ELR (cell line): ENCODE measurements at places on chromosomes 4 and X.

GRCh38 chr4:48939785-48940184 lies 33.2 kb upstream of the OCIAD2 start:
- DNase-seq = peak; percentile 87

DNA sequence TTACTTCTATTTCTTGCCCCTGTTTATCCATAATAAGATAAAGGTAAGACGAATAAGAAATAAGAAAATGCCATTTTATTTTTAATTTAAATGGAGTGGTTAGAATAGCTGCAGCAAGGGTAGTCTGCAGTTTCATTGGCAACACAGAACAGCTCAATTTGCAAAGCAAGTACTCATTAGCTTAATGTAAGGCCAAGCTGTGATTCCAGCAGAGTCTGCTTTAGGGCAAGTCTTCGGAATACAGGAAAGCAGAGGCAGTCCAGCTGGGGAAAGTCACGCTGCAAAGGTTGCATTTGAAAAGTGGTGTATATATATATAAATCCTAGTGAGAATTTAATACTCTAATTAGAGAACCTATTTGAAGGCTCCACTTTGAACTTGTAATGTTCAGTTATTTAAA lies 59.0 kb downstream of the ANXA10 start:
- DNase-seq = no peak

DNA sequence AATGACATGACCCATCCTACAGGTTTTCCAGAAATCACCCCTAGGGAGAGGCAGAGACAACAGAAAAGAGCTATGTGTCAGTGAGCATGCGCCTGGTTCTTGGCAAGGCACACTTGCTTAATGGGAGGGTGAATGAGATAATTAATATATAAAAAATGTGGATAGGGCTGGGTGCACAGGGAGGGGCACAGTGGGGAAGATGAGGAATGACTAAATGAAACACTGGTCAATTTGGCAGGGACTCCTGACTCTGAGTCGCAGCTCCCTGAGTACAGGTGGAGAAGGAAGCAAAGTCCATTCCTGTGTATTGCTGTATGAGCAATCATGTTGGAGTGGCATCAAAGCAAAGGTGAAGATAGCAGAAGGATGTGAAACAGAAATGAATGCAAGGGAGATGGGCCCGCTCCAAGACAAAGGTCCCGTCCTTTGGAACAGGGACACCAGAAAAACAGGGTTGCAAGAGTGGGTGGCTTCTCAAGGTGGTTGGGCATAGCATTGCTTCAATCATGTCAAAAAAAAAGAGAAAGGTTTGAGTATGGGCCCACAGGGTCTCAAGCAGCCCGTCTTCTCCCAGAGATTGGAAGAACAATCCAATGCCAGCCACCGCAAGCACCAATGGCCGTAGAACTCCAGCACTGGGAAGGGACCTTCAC lies 278.4 kb upstream of the AGTR2 start:
- no peak for DNase-seq

- no peak for DNase-seq
These were observed 395.0 kb upstream of the FAT1 start for GRCh38 chr4:187118602-187119120.
